ENCODE measurements at places on chromosomes 2 and 18. TPM values are rescaled to one million over a fixed set of nuclear protein-coding genes. Genes with fewer than 3 reads are reported as not detected.

GRCh38 chr2:20966061-20966595 is 77.7 kb downstream of the APOB start:
- DNase-seq, result no peak

- no peak for DNase-seq
Observed at GRCh38 chr18:59500765-59501164, 141.7 kb upstream of the LMAN1 start.

DNA sequence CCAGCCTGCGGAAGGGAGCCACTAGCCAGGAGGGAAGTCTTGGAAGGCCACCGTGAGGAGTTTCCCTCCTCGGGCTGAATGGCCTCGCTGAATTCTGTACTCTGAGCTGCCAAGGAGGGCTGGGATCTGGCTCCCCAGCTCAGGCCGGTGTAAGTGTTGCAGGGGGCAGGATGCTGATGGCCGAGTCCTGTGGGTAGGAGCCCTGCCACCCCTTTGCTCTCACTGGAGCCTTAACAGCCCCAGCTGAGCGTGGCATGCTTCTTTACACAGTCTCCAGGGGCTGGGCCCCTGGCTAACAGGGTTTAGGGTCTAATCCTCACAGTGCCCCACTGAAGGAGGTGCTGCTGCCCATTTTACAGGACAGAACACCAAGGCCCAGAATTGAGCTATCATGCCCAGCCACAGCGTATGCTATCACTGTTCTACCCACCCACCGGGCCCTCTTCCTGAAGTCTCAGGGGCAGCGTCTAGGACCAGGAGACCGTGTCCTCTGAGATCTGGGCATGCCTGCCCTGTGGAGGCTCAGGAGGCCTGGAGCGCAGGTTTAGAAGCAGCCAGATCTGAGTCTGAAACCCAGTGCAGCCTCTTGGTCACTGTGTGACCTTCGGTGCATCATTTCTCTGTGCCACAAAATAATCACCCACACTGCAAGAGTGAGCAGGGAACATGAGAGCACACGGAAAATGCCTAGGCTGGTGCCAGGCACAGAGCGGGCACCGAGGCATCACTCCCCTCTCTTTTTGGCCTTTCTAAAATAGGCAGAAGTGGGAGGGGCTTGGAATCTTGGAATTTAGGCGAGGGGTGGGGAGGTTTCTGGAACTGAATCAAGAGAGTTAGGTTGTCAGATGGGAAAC is 42.9 kb downstream of the TMEM37 start:
- peak; percentile 39 for DNase-seq

CBLN2 gene
- not detected for total RNA-seq

PROKR1 gene
- total RNA-seq, result not detected

FBXO48 gene
- total RNA-seq, result 0.96 TPM

All from ureter (tissue), 1 donor.